Left ventricle myocardium inferior (tissue), 1 donor: ENCODE measurements at places on chromosomes 7 and 10. TPM values are rescaled to one million over a fixed set of nuclear protein-coding genes. Genes with fewer than 3 reads are reported as not detected.

Gene SEMA3C
- total RNA-seq, result 66.5 TPM

Gene UTF1
- total RNA-seq, result not detected

Gene PRR15
- not detected for total RNA-seq

Gene CFAP43
- total RNA-seq, result not detected
